ENCODE measurements at places on chromosomes 5 and 9.

GRCh38 chr5:138344887-138345622 is 7.0 kb downstream of the FAM53C start:
- no peak for DNase-seq

- DNase-seq, result no peak
Measured at GRCh38 chr5:68396722-68397121, 181.2 kb downstream of the PIK3R1 start.

DNA sequence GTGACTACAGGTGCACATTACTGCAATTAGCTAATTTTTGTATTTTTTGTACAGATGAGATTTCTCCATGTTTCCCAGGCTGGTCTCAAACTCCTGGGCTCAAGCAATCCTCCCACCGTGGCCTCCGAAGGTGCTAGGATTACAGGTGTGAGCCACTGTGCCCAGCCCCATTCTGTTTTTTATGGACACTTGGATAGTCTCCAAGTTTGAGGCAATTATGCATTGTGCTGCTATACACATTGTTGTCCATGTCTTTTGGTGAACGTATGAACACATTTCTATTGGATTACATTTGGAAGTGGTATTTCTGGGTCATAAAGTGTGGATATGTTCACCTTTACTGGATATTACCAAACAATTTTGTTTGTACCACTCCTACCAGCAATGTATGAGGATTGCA is 22.4 kb upstream of the PLPP1 start:
- DNase-seq, result no peak

- no peak for DNase-seq
Measured at GRCh38 chr5:159210210-159210661, 883 bp upstream of the RNF145 start.

- no peak for DNase-seq
Measured at GRCh38 chr5:156103155-156103885, 223.6 kb upstream of the SGCD start.

DNA sequence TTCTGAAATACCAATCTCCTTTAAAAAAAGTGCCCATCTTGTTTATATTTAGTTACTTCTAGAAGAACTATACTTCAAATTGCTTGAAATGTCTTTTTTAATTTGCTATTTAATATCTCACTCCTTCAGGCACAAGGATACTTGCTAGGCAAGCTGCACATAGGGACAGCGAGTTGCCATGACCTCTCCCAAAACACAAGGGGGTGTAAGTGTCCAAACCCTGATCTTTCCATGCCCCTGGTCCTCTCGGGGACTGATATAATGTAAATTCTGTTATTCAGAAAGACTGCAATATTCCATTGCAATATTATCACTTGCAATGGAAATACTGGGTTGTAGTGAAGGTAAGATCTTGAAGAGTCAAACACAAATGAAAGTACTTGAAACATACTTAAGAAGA is 480.4 kb downstream of the CETN3 start:
- no peak for DNase-seq

GRCh38 chr5:138024117-138024516 is 8.8 kb downstream of the FAM13B start:
- DNase-seq, result no peak

- no peak for DNase-seq
Measured at GRCh38 chr9:121735793-121736770, 84.6 kb downstream of the DAB2IP start.

- DNase-seq, result no peak
Measured at GRCh38 chr5:10567781-10568321, 4.0 kb downstream of the ANKRD33B start.

DNA sequence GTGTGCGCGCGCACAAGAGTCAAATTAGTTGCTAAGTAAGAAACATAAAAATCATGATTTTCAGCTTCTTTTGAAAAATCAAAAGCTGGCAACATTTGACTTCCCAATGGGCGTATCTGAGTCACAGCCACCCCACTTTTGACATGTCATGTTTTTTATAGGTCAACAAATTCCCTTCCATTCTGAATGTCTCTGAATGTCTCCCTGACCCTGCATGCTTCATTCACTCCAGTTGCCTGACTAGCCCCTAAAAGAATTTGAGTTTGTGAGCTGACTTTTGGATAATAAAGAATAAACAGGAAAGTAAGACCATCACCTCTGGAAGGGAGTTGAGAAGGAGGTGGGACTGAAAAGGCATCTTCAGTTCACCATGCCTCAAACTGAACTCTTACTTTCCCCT is 20.2 kb upstream of the GLIS3 start:
- DNase-seq, result no peak

GRCh38 chr9:75229605-75230332 is 141.5 kb downstream of the OSTF1 start:
- no peak for DNase-seq

GRCh38 chr5:43802119-43802518 is 199.1 kb downstream of the NNT start:
- no peak for DNase-seq

DNA sequence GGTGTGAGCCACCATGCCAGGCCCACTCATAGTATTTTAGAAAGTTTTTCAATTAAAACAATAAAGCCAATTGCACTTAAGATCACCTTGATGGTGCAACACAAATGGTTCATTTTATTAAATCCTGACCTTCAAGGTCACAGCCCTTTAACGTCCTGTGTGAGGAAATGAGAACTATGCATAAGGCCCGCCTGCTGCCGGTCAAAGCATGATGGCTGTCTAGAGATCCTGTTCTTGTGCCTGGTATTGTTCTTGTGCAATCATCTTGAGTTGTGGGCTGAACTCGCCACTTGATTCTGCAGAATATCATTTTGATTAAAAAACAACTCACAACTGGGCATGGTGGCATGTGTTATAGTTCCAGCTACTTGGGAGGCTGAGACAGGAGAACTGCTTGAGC is 43.6 kb upstream of the FBXW11 start:
- no peak for DNase-seq

DNA sequence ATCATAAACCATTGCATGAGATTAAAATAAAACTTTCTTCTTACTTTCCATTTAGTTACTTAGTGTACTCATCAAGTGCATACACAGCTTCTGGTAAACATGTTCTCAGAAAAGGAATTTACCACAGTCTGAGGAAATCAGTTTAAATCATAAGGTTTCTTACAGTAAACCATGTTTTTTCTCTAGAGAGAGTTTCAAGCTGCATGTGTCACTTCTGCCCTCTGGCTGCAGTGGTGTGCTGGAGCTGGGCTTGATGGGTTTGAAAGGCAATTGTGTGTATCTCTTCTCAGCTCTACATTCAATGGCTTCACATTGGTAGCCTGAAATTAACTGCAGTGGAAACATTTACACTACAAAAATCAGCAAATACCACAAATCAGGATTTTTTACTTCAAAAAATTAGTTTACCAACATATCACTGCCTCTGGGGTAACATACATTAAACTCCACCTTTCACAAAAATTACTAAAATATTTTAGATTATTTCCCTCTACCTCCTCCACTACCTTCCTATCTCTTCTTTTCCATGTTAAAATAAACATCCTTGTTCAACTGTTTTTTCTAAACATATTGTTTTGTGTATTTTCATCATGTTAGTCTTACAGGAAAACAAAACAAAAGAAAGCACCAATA is 414.3 kb downstream of the ANXA1 start:
- no peak for DNase-seq

DNA sequence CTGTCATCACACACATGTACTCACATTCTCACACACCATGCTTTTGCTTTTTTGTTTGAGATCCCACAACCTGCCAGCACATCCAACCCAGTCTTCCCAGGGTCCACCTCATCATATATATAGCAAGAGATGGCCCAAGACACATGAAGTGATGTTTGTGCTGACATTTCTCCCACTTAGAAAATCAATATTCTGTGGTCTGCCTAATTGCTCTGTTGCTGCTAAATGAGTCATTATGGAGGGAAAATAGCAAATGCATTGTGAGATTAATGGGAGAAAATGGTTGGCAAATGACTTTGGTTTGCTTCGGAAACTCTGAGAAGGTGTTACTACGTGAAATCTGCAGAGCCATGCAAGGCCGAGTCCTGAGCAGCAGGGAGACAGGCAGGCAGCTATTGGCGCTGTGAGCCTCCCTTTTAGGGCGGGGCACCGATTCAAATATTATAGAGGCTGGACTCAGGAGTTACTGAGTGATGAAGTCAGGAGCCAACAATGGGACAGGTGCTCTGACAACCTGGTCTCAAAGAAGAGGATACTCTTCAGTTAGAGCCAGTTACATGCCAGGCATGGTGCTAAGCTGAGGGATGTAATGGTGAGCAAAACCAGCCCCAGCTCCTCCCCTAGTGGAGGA is 62.8 kb downstream of the DAB2IP start:
- no peak for DNase-seq

DNA sequence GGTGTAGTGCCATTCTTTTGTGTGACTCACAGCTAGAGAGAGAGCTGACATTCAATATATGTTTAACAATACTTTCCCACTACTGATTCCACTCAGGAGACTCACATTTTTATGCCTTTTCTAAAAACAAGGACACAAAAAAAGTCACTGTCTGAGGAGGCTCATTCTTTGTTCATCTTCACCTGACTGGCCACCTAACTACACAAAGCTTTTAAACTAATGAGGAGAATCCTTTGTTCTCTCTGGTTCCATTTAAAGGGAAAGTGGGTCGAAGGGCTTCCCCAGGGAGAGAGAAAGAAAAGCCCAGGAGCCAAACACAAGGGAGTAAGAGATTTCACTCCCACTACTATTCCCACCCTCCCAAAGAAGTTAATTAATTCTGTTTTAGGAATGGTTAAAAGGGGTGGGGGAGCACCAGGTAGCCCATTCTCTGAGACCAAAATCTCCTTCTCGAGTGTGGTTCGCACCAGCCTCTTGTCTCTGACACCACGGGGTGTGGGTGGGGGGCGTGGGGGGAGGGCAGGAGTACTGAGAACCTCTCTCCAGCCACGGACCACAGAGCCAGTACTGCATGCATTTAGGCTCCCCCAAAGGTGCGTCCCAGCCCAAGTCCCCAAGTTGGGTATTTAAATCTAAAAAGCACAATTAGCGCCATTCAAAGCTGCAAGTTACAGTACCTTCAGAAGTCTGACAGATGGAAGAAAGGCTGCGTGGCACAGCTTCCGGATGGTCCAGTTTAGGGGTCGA is 747 bp downstream of the TRPM3 start:
- no peak for DNase-seq

- no peak for DNase-seq
Measured at GRCh38 chr5:77358255-77359205, 133.6 kb downstream of the WDR41 start.

DNA sequence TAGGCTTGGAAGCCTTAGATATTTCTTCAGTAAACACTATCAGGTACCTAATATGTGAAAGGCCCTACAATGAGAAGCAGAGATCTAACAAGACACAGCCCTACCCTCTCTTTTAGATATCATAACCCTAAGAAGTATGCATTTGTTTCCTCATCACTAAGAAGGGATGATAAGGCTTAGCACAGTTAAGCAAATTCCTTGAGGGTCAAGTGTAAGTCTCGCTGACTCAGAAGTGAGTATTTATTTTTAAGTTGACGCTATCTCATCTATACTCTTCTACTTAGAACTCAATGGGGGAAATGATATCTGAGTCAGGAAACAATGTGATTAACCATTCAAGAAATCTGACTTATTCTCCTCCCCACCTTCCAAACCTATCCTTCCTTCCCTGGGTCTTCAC is 149.7 kb downstream of the ESM1 start:
- no peak for DNase-seq

DNA sequence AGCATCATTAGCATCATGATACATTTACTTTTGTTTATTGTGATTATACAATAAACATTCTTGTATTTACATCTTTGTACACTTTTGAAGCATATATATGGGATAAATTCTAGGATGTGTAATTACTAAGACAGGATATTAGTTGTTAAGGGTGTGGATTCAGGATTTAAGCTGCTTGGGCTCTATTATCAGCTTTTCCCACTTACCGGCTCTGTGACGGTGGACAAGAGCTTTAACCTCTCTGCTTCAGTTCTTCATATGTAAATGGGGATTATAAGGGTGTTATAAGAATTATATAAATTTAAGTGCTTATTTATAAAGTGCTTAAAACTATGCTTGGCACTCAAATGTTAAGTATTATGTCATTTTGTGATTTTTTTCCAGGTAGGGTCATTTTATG is 131.1 kb downstream of the FER start:
- no peak for DNase-seq

DNA sequence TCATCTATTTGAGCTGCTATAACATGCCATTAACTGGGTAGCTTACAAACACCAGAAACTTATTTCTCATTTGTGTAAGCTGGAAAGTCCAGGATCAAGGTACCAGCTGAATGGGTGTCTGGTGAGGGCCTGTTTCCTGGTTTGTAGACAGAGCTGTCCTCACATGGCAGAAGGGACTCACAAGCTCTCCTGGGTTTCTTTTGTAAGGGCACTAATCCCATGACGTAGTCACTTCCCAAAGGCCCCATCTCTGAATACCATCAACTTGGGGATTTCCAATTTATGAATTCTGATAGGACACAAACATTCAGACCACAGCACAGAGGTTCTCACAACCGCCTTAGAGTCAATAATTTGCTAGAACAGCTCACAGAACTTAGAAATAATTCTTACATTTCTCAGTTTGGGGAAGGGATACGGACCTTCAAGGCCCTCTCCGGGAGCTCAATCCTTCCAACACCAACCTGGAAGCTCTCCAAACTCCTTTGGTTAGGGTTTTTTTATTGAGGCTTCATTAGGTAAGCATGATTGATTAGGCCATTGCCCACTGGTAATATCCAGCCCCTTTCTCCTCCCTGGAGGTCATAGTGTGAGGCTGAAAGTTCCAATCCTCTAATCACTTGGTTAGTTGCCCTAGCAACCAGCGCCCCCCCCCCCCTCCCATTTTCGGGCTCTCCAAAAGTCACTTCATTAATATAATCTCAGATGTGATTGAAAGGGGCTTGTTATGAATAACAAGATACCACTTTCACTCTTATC is 7.6 kb upstream of the DNAJA1 start:
- DNase-seq, result no peak

DNA sequence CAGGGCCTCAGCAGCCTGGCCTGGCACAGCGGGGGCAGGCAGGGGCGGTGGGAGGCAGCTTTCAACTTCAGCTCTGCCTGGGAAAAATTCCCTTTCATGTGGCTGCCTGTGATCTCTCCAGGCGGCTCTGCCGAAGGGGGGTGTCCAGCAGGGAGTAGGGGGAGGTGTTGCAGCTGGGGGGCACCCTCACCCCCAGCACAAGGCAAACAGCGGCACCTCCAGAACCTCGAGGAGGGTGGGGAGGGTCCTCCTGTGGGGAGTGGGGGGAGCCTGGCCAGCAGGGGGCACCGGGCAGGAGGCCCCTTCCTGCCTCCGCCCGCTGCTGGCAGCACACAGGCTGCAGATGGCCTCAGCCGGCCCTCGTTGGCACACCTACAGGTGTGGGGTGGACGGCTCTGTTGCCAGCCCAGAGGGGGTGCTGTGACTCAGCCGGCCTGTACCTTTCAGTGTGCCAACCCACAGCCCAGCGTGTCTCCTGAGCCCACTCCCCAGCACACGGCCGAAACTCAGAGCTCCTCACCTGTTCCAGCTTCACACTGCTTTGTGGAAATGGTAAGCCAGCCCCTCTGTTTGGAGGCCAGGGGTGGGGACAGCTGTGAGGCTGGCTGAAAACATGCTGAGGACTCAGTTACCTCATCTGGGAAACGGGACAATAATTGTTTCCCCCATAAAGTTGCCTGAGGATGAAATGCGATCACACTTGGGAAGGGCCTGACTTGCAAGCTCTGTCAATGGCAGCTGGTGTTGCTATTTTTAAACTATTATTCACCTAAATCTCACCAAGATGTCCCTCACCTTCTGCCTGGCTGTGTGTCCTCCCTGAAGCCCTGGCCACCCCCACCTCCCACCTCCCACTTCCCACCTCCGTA is 37.0 kb downstream of the CXXC5 start:
- no peak for DNase-seq
